ENCODE measurements at places on chromosomes 12 and 14.

GRCh38 chr12:66423266-66423665 lies 121.0 kb downstream of the HELB start:
- ATAC-seq, result no peak

DNA sequence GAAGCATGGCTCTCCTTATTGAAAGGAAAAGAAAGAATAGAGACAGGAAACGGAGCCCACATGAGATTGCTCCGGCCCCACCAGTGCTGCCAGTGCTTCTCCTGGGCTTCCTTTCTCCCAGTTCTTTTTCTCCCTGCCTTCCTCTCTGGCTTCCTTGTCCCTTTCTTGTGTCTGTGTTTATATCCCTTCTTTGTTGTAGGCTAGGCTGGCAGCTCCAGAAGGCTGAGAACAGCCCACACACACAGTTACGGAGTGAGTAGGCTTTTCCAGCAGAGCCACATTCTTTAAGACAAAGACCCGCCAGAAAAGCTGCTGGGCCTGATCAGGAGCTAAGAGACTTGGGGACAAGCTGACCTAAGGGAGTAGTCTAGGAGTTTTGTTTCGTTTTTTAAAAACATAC lies 13.0 kb downstream of the CIPC start:
- ATAC-seq, result no peak

DNA sequence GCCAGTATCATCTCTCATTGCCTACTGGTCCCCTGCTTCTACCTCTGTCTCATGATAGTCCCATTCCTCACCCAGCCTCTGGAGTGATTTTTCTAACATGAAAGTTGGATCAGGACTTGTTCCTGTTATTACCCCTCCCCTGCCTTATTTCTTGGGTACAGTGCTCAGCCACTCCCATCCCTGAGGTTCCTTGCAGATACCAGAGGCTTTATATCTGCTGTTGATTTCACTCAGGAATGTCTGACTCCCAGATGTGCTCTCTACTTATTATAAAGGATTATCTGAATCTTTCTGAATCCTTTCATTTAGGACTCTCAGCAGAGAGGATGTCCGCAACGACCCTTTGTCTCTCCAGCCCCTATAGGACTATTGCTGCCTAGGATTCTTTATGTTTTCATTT lies 111.2 kb downstream of the LRRK2 start:
- ATAC-seq, result no peak

- no peak for ATAC-seq
These were observed 152.1 kb downstream of the SLC8A3 start for GRCh38 chr14:70036665-70037064.

DNA sequence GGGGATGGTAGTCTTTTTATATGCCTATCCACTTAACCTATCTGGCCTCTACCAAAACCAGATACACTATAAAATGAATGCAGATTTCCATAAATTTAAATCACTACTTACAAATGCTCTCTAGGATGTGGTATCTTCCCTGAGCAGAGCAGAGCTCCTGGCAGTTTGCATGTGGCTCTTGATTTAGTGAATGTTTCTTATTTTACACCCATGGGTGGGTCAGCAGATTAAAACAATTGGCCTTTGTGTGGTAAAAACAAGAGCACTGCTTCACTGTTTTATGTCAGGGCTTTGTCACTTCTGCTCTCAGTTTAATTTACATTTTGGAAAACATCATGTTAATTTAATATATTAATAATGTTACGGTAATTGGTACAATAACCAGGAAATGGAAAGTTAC lies 5.5 kb downstream of the TAS2R19 start:
- no peak for ATAC-seq

DNA sequence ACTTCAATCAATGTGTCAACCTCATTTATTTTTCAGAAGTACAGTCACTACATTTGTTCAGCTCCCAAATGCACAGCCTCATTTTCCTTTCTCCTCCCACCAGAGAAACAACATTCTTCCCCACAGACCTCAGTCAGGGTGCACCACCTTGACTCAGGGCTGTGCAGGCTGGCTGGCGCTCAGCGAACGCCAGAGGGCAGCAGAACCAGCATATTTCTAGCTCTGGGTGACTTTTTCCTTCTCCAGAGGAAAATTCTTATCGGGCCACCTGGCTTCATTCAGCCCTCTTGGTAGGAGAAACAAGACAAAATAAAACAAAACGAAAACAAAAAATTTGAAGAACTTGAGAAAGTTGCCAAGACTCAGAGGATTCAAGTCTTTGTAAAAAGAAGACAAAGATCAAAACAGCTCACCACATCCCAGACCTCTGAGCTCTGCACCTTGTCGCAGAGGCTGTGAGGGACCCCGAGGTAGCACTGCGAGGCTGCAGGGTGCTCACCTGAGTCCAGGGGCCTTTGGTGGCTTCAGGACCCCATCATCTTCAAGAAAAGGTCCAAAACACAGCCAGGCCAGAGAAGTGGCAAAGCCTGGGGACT lies 33.7 kb downstream of the PAH start:
- ATAC-seq, result peak; percentile 93

DNA sequence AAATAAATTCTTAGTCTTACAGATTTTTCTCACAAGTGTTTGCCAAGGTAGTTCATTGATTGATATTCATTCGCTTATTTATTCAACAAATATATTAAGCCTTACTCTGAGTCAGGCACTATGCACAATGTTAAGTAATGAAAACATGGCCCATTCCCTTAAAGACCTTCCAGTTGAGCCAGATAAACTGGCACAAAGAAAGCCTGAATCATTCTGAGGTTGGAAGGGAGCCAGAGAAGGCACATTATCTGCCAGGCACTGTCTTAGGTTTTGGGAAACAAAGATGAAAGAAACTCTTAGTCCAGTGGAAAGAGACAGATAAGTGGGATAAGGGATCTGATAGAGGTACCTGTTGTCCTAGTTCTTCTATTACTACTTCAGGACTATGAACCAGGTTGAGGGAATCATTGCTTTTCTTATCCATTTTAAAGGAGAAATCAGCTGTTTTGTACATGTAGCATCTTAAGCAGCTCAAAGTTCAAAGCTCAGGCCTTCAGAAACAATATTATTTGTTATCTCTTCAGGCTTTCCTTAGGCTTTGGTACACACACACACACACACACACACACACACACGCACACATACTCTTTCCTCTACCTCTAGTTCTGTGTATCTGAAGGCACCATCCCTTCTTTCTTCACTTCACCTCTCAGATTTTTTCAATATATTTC lies 27.0 kb downstream of the PDE6H start:
- ATAC-seq, result peak; percentile 62

GRCh38 chr12:54611715-54612149 lies 23.0 kb downstream of the LACRT start:
- no peak for ATAC-seq

- no peak for ATAC-seq
These were observed 42.0 kb downstream of the TRAF3 start for GRCh38 chr14:102819176-102819628.

DNA sequence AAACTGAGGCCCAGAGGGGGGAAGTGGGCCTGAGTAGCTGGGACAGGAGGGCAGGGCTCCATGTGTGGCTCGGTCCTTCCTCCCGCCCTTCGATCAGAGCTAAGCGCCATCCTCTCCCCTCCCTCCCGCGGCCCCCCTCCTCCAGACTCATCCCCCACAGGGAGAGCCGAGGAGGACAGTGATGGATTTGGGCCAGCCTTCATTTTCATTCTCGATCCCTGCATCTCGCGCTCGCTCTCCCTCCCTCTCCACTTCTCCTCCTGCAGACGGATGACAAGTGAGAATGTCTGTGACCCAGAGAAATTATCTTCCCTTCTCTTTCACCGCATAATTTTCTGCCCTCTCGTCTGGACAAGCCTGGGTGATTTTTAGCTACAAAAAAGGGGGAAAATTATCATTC lies 183.3 kb downstream of the RBM19 start:
- no peak for ATAC-seq

GRCh38 chr12:119788786-119789185 lies 88.3 kb downstream of the CIT start:
- ATAC-seq, result no peak

DNA sequence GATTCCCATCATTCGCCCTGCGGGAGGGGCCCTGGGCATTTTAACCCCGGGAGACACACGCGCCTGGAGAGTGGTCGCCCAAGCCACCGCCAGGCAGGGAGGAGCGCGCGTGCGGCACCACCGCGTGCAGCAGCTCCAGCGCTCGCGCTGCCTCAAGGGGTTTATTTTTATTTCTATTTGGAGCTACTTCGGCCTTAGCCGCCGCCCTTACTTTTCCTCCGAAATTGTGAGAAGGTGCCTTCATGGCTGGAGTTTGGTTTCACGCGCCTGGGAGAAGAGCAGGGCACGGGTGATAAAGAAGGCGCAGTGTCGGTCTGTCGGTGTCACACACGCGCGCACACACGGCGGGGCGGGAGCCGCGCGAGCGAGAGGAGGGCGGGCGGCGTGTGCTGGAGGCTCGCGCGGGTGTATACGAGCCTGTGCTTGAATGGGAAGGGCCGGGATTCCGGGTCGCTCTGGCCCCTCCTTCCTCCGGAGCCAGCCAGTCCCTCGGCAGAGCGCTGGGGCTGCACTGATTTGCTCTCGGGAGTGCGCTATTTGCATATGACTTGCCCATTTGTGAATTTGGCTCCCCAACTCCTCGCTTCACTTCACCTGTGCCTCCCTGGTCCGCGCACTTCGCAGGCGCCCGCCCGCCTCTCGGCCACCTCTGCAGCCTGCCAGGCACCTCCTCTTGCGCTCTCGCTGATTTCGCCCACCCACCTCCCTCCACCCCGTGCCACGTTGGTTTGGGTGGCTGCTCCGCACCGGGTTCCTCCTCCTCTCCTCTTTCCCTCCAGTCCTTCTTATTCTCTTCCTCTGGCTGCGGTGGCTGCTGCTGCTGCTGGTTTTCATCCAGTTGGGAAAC lies 932.3 kb downstream of the DIO2 start:
- peak; percentile 99 for ATAC-seq

- ATAC-seq, result no peak
These were observed 111.8 kb downstream of the PLEKHG7 start for GRCh38 chr12:92814584-92814983.

- ATAC-seq, result no peak
These were observed 42.2 kb downstream of the NDUFA12 start for GRCh38 chr12:94961256-94961824.

- ATAC-seq, result no peak
These were observed 96.9 kb downstream of the VRK1 start for GRCh38 chr14:96893966-96894622.

DNA sequence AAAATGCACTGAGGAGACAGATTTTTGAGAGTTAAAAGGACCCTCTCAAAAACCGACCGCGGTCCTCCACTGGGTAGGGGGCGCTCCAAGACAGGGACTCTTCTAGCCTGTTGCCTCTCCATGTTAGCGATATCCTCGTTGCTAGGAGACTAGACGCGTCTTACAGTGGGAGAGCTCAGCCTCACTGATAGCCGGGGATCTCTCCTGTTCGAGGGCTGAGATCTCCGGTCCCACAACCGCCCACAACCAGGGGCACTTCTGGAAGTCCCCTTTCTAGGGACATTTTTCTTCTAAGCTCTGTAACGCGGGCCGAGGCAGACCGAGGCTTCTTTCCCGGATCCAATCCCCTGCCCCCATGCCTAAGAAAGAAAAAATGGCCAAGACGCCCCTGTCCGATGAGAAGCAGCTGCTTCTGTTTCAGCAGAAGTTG lies 21.3 kb downstream of the FKBP11 start:
- ATAC-seq, result peak; percentile 99

GRCh38 chr12:120642121-120642520 lies 1.7 kb downstream of the CABP1 start:
- no peak for ATAC-seq

GRCh38 chr14:94343238-94344005 lies 20.3 kb upstream of the SERPINA6 start:
- ATAC-seq, result no peak

DNA sequence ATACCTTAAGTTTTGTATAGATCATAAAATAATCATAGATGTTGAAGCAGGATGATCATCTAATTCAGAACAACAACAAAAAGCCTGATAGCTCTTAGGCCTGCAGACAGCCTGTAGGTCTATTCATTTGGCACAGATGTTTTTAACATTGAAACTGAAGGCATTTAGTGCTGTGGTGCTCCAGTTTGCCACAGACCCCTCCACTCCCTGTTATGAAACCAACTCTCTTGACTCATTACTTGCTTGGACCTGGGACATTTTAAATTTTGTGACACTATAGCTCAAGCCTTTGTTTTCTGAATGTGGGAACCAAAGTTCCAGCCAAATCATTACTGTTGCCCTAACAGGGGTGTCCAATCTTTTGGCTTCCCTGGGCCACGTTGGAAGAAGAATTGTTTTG lies 9.1 kb downstream of the PRKCH start:
- no peak for ATAC-seq

DNA sequence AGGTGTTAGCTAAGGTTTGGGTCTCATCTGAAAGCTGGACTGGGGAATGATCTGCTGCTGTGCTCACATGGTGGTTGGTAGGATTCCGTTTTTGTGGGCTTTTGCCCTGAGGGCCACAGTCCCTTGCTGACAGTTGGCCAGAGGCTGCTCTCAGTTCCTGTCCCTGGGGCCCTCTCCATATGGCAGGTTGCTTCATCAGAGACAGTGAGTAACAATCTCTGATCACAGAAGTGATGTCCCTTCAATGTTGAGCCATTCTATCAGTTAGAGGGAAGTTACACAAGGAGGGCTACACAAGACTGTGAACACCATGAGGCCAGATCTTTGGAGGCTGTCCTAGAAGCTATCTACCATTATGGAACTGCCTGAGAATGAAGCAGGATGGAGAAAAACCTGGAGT lies 137.2 kb downstream of the AACS start:
- no peak for ATAC-seq

DNA sequence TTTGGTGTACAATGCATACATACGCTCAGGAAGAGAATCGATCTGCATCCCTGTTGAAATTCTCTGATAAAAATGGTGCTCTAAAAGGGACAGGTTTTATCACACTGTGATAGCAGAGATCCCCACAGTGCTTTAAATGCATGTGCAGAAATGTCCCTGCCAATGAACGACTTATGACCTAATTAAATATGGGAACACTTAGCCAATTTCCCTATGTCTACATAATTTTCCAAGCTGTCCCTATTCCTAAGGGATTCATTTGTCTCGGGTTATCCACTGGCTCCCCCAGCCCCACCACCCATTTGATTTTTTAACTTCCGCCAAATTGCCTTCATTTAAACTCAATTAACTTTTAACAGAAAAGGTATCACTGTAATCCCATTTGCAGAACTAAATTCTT lies 284.6 kb downstream of the TMEM132D start:
- no peak for ATAC-seq

GRCh38 chr14:63678536-63678935 lies 36.9 kb upstream of the WDR89 start:
- ATAC-seq, result no peak

DNA sequence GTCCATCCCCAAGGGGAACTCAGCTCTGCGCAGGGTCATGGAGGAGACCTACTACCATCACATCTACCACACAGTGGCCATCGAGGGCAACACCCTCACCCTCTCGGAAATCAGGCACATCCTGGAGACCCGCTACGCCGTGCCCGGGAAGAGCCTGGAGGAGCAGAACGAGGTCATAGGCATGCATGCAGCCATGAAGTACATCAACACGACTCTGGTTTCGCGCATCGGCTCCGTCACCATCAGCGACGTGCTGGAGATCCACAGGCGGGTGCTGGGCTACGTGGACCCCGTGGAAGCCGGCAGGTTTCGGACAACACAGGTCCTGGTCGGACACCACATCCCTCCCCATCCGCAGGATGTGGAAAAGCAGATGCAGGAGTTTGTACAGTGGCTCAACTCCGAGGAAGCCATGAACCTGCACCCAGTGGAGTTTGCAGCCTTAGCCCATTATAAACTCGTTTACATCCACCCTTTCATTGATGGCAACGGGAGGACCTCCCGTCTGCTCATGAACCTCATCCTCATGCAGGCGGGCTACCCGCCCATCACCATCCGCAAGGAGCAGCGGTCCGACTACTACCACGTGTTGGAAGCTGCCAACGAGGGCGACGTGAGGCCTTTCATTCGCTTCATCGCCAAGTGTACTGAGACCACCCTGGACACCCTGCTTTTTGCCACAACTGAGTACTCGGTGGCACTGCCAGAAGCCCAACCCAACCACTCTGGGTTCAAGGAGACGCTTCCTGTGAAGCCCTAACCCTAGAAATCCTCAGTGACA lies 3.8 kb downstream of the FICD start:
- ATAC-seq, result no peak

Data from SK-N-SH treated with all-trans-retinoic acid at 6 μM for 48 hours (cell line).